T-cell (primary cell): ENCODE measurements at places on chromosomes 2 and 18.
A peak's percentile ranks its signal among the peaks of the same experiment; 100 is the strongest.

- DNase-seq: no peak
These were observed 11.0 kb upstream of the RNF144A start for GRCh38 chr2:6906165-6906741.

GRCh38 chr2:72883356-72883962 lies 3.7 kb upstream of the SPR start:
- peak; percentile 23 for DNase-seq

DNA sequence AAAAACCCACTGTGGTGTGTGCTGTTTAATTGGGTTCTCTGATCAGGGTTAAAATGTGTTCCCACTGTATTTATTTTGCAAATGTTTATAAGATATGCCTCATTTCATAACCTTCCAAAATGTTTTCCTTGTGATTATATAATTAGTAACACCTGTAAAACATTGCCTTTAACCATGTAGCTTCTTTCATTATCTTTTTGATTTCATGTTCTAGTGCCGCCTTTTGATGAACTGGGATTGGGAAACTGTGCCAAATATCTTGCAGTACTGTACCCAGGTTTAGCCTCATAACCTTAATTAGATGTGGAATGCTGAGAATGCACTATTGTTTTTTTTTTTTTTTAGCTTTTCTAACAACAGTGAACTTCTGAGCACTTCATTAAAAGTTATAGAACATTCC lies 96.9 kb downstream of the TANC1 start:
- DNase-seq: no peak

GRCh38 chr2:25063876-25064660 lies 22.2 kb downstream of the EFR3B start:
- no peak for DNase-seq

- no peak for DNase-seq
These were observed 35.4 kb downstream of the PDE1A start for GRCh38 chr2:182391443-182391842.

GRCh38 chr2:176574484-176575236 lies 305.4 kb downstream of the MTX2 start:
- DNase-seq: no peak

DNA sequence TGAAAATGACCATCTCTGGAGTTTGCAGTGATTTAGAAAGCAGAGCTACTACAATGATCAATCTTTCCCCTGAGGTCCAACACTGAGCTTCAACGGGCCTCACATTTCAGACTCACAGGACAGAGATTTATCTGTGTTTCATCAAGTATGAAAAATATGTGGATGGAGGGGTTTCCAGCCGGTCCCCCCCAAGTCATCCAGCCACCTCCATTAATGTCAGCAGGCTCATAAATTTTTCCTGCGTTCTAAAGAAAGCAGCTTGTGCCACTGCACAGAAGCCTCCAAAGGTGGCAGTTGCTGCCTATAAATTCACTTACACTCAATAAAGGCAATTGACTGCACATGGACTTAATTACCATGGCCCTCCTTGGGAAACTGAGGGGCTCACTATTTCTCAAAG lies 117.4 kb upstream of the ACKR3 start:
- DNase-seq: no peak

DNA sequence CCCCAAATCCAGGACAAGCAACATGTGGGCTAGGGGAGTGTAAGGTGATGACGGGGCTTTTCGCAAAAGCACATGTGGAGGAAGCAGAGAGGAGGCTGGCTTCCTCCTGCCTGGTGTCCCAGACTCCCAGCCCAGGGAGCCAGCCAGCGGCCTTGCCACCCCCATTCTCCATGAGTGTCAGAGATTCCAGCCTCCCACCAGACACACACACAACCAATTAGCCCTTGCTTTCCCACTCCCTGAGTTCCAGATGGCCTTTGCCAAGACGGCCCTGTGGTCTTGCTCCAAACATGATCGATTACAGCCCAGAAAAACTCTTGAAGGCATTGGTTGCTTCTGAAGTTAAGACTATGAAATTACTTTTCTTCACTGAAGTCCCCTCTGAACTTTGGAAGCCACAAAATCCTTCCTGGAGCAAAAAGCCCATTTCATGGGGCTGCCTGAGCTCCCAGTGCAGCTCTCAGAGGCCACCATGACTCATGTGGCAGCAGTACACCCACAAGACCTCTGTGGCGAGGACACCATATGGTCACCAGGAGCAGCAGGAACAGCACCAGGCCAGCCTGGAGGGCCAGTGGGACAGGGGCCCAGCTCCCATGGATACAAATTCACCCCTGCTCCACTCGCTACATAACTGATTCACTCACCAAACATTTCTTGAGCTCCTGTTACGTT lies 69.1 kb upstream of the PID1 start:
- DNase-seq: no peak

- no peak for DNase-seq
These were observed 625.6 kb downstream of the EPHA4 start for GRCh38 chr2:220946552-220946951.

DNA sequence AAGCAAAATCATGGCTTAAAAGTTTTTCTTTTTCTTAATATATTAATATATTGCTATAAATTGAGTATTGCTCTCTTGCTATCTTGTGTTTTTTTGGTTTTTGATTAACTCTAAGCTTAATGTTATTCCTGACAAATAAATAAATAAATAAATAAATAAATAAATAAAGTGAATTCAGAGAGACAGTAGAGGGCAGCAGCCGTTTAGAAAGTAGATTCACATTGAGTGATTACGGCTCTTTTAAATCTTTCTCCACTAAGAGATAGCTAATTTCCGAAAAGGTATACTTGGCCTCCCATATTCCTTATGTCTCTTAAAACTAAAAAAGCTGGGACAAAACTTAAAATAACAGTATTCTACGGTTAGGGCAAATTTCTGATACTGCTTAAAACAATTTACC lies 34.3 kb downstream of the MSH2 start:
- no peak for DNase-seq

DNA sequence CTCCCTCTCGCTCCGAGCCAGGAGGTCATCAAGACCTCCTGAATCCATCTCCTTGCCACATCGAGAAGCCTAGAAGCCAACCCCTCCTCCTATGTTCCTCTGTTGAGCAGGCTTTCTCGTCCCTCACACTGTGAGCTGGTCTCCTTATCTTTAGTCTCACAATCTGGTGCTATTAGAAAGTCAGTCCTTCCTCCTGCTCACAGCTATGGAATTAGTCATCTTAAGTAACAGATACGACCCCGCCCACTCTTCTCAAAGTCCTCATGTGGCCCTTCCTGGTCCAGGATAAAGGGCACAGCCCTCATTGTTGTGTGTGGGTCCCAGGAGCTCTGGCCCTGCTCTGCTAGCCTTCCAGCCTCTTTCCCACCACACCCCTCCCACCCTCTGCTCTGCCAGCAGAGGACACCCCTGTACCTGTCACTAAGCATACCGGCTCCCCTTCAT lies 41.4 kb upstream of the TRIB2 start:
- no peak for DNase-seq

DNA sequence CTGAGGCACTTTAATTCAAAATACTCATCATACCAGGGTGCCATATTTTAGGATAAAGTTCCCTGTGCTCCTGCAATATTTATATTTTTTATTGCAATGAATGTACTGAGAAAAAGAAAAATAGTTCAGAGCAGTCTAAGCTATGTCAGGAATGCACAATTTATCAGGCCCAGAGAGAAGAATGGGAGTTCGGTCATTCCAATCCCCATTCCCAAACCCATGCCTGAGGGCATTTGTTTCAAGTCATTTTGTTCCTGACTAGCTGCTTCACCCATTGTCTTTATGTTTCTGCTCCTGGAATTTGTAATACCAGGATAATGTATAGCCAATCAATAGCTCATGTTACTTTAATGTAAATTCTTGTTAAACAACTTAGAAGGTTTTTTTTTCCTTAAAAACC lies 24.4 kb upstream of the FTCDNL1 start:
- DNase-seq: no peak

DNA sequence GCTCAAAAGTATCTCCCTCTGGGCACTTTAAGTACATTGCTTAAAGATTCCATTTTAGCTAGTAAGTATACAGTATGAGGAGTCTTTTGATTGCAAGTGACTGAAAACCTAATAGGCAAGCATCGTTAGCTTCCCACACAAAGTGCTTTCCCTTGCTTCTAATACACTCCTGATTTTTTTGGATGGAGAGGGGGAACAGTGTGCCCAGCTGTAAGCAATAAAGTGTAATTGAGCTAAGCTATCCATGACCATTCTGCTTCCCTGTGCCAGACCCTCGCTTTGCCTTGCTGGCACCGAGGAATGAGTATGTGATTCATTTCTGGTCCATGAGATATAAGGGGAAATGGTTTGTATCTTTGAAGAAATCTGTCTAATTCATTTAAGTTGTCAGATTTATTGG lies 3.8 kb upstream of the ZNF24 start:
- DNase-seq: no peak

DNA sequence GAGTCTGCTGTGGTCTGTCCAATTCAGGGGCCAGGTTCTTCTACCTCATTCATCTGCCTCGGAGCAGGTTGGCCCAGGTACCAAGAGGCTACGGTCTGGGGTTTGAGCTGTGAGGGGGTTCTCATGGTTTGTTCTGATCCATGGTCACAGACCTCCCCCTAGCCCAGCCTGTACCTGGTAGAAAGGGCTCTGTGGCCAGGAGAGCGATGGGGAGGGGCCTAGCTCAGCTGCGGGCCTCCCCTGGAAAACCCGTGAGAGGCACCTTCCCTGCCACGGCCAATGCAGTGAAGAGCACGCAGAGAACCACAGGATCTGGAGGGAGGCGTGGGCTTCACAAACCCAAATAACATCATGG lies 19.6 kb upstream of the ALLC start:
- no peak for DNase-seq

GRCh38 chr2:26461601-26462023 lies 16.3 kb downstream of the OTOF start:
- DNase-seq: no peak

- DNase-seq: no peak
These were observed 7.4 kb downstream of the CYB5A start for GRCh38 chr18:74284191-74284979.

DNA sequence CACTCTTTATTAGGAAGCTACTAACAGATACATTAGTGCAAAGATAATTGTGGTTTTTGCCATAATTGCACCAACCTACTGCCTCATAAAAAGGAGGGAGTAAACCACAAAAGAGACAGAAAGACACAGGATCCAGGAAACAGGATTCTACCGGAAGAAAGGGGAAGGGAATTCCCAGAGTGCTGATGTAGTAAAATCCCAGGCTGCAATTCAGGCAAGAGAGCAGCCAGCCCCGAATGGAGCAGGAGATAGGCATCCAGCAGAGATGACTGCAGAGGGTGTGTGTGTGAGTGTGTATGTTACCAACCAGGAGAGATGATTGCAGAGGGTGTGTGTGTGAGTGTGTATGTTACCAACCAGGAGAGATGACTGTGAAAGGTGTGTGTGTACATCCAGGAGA lies 84.4 kb downstream of the KCNS3 start:
- no peak for DNase-seq

DNA sequence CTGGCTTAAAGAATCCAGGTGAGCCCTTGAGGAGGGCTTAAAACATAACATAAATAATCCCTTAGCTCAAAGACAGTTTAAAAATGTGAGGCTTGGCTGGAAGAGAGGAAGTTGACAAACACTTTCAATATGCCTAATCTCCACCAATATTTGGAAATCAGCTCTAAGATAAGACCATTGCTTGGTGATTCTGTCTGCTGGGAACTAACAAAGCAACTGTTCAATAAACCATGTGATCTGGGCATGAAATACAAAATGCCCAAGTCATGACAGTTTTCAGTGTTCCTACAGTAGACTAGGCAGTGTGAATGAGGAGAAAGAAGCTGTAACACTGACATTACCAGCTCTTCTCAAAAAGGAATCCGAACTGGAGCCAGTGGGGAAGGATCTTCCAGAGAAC lies 10.7 kb downstream of the MFF start:
- no peak for DNase-seq

GRCh38 chr2:240435457-240435947 lies at the start of gene GPC1:
Gene GPC1, plus strand, starts transcription at chr2:240435663. Its CDS starts 256 bp downstream, at chr2:240435919.
- no peak for DNase-seq

- DNase-seq: no peak
These were observed 46.6 kb downstream of the VAPA start for GRCh38 chr18:9960258-9960904.

- no peak for DNase-seq
These were observed 146.8 kb upstream of the PID1 start for GRCh38 chr2:229417916-229418315.

- DNase-seq: no peak
These were observed 85.9 kb upstream of the KLF7 start for GRCh38 chr2:207251573-207252192.

DNA sequence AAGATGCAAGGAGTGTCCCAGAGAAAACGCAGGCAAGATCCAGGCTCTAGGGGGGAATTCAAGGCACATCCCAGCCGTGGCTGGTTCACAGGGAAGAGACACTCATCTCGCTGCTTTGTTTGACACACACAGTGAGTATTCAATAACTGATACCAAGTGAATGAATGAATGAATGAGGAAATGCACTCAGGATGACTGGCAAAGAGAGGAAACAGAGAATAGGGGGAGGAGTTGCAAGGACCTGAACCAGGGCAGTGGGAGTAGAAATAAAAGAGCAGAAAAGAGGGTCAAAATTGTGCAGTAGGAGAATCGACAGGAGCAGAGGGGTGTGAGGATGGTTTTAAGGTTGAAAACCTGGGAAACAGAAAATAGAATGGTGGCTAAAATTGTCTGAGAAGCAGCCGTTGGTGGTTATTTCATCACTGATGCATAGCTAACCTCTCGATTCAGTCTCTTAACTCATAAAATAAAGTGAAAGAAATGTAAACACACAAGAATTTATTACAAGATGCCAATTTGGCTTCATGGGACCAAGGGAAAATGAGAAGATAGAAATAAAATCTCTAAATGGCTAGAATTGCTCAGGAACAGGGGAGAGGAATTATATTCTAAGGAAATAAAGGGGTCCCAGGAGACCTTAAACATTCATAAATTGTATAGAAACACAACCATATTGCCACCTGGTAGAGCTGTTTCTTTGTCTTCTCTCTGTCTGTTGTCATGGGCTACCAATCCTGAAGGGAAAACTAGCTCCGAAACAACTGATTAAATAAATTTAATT lies 63.9 kb upstream of the PHLPP1 start:
- DNase-seq: no peak

- no peak for DNase-seq
These were observed 17.4 kb downstream of the KCNH7 start for GRCh38 chr2:162821176-162821575.

- no peak for DNase-seq
These were observed 130.6 kb downstream of the TDRD15 start for GRCh38 chr2:21254170-21254965.

- DNase-seq: no peak
These were observed 430.6 kb upstream of the ID2 start for GRCh38 chr2:8251291-8251690.
